Astrocyte (in vitro differentiated cells and primary cell): ENCODE measurements at places on chromosomes 16 and 17.

DNA sequence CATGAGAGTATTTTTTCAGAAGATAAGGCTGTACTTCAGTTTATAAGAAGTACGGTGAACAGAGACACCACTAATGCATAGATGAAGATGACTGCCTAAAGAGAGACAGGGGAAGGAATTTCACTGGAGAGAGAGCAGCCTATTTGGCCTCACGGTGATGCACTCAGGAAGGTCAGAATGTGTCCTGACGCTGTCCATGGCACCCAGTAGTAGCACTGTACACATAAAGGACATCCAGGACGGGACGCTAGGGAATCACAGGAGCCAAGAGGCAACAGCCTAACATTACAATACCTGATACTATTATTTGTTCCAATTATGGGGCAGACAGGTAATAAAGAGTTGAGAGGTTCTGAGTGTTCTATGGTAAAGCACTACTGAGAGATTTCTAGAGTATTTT, 24.9 kb upstream of the LRRC37A start:
- no peak for DNase-seq

DNA sequence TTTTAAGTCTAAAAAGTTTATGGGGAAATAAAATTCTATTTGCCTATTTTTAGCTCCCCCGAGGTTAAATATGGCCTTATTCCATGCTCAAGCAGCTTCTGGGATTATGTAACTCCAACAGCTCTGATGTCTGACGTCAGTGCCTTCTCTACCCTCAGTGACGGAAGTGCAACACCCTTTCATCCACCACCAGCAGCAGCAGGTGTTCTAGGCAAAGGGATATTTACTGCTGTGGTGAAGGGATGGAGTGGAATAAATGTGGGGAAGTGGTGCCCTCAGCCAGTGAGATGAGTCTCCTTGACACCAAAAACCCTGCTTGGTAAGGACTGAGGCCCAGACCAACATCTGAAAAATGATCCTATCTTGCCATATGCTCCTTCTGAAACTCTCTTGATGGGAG, 247.4 kb downstream of the SHISA9 start:
- DNase-seq = no peak

GRCh38 chr17:2995377-2995776, 68.0 kb downstream of the OR1D5 start:
- no peak for DNase-seq

- peak; percentile 25 for DNase-seq
Measured at GRCh38 chr16:80924372-80924978, 82.2 kb downstream of the CMC2 start.

DNA sequence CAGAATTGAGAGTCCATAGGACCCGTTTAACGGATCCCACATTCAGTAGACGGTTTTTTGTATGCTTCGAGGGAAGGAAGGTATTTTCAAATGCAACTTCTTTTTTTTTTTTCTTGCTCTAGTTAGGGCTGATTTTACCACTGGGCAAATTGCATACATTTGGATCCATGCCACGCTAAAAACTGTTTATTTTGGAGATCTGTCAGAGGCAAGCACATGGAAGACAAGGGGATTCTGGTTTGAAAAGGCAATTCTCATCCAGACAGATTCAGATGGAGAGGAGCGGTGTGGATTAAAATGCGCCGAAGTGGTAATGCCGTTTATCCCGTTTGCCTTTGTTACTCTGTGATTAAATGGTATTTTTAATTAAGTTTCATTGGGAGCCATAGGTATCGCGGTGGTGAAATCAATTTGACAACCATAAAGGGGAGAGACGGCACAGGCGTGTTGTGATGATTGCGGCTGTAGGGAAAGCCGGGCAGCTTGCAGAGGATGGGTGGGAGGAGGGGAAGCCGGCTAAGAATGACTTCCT, 170.4 kb downstream of the IRX3 start:
- DNase-seq = no peak

- no peak for DNase-seq
Measured at GRCh38 chr17:39175695-39176093, 9.7 kb upstream of the ARL5C start.

DNA sequence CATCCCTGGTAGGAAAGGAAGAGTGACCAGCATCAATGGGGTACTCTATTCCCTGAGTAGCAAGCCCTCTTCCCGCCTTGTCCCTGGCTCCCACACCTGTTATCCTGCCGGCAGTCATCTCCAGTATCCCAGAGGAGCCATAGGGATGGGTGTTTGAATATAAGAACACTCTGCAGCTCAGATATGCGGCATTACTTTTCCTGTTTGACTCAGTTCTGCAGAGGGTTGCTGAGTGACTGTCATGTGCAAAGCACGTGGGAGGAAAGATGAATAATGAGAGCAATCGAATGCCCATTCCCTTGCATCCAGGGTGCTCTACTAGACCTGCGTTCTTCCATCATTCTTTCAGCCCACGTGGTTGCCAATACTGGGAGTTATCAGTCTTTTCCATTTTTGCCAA, 115.1 kb downstream of the PRKCB start:
- DNase-seq = no peak
